ENCODE measurements at places on chromosomes 2 and 18. TPM values are rescaled to one million over a fixed set of nuclear protein-coding genes. Genes with fewer than 3 reads are reported as not detected.
A peak's percentile ranks its signal among the peaks of the same experiment; 100 is the strongest.

CNTNAP5 gene
- not detected for total RNA-seq

DNA sequence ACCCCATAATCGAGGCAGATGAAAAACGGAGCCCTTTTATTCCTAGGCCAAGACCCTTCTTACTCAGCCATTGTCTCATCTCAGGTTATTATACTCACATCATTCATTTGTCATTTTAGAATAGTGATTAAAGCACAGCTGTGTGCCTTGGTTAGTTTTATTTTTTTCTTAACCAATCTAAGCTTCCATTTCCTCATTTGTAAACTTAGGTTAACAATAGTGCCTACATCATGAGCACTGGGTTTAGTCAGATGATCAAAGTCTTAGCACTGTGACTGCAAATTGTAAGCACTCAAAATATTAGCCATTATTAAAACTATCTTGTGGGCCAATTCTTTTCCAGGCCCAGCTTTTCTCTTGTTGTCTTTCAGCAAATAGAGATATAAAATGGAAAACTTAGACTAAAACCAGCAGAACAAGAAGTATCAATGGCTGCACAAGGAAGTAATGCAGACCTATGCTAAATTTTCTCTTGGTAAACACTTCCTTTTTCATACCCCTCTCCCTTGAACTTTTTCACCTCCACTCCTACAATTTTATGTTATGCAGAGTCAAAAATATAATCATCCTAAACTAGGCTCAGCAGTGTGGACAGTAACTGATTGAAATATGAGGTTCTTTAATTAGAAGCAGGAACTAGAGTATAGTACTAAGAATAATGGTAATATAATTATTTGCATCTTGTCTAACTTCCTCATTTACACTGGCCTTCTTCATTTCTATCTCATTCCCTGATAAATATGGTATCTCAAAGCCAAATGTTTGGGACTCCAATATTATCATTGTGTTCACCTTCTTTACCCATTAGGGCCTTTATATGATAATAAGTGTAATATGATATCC, 21.5 kb upstream of the GALNT3 start:
- no peaks in the 10 kb centered on the region for H3K36me3 ChIP-seq
- DNase-seq, result no peak
- no peak overlapping the region for H3K4me3 ChIP-seq

- no peaks in the 10 kb centered on the region for H3K4me1 ChIP-seq
- H3K4me3 ChIP-seq, result no peak overlapping the region
- DNase-seq, result no peak
- H3K36me3 ChIP-seq, result no peaks in the 10 kb centered on the region
- H3K27ac ChIP-seq, result no peak overlapping the region
- peaks cover 3% of the 10 kb centered on the region for H3K27me3 ChIP-seq
Observed at GRCh38 chr18:61820882-61821281, 71.9 kb downstream of the RNF152 start.

DNA sequence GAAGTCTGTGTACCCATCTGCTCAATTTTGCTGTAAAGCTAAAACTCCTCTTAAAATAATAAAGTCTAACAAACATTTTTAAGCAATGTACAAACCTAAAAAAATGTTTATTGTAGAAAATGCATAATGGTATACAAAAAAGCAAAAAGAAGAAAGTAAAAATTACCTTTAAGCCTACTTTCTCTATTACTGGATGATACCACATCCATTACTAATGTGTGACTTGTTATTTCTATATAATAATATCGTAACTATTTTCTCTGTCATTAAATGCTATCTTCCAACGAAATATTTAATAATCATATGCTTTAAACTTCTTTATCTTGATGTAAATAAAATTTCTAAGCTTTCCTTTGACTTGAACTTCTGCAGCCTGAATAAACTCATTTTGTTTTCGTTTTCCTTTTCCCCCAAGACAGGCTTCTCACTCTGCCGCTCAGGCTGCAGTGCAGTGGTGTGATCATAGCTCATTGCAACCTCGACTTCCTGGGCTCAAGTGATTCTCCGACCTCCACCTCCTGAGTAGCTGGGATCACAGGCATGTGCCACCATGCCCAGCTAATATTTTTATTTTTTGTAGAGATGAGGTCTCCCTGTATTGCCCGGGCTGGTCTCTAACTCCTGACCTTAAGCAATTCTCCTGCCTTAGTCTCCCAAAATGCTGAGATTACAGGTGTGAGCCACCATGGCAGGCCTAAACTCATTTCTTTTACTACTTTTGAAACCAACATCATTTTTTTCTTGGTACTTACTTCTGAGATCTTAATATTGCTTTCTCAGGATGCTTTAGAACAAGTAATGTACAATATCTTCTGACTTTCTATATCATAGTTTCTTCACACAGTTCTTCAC, 18.1 kb upstream of the DNAH7 start:
- H3K27me3 ChIP-seq, result no peaks in the 10 kb centered on the region
- H3K27ac ChIP-seq, result peak overlapping the region; percentile 55
- DNase-seq, result no peak
- H3K36me3 ChIP-seq, result peaks cover 21% of the 10 kb centered on the region

DNA sequence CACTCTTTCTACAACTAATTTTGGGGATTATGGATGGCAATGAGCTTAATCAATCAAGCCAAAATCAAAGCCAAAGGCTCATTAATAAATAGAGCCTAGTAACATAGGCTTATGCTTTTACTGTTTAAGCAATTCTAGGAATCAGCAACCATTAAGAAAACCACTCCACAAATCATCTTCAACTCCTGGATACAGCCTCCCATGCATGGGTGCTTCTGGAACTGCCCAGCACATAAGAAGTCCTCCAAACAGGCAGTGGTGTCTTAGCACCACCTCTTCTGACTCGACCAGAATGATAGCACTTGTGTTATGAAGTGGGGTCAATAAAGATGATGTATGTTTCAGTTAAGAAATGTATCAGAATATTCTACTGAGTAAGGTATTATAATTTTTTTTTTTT, 104.4 kb upstream of the SERPINE2 start:
- DNase-seq, result no peak
- H3K36me3 ChIP-seq, result no peaks in the 10 kb centered on the region
- peaks cover 21% of the 10 kb centered on the region for H3K27me3 ChIP-seq
- no peak overlapping the region for H3K4me3 ChIP-seq
- H3K27ac ChIP-seq, result no peak overlapping the region

GRCh38 chr18:38456253-38456652, 890.7 kb upstream of the CELF4 start:
- no peaks in the 10 kb centered on the region for H3K27me3 ChIP-seq
- H3K4me1 ChIP-seq, result no peaks in the 10 kb centered on the region
- H3K36me3 ChIP-seq, result no peaks in the 10 kb centered on the region

All from activated naive CD8-positive, alpha-beta T cell treated with anti-CD3 and anti-CD28 coated beads, Interleukin-2, amount 10 ng/mL, durations not matched to agents 7 days and 5 days (primary cell).